Stimulated activated CD8-positive, alpha-beta memory T cell treated with anti-CD3 and anti-CD28 coated beads, Interleukin-15, amount 100 ng/mL, for 24 hours (primary cell): ENCODE measurements at places on chromosomes 3 and 15.

GRCh38 chr3:36367912-36368573 lies 12.3 kb upstream of the STAC start:
- DNase-seq, result no peak

- no peak for DNase-seq
These were observed 14.3 kb downstream of the TGFBR2 start for GRCh38 chr3:30620402-30621360.

DNA sequence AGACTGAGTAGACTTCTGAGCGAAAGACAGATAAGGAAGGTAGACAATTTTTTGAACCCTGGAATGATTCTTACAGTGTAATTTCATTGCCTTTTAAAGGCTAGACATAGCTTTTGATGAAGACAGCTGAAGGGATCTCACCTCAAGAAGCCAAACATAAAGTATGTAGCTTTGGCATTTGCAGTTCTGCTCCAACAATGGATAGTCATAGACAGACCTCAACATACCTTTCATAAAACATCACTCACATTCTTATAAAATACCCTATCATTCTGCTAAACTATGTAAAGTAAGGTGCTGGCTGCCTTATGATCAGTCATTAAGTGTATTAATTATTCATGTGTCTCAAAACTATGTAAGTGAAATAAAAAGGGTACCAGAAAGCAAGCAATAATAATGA lies 70.0 kb downstream of the UBE3A start:
- no peak for DNase-seq

DNA sequence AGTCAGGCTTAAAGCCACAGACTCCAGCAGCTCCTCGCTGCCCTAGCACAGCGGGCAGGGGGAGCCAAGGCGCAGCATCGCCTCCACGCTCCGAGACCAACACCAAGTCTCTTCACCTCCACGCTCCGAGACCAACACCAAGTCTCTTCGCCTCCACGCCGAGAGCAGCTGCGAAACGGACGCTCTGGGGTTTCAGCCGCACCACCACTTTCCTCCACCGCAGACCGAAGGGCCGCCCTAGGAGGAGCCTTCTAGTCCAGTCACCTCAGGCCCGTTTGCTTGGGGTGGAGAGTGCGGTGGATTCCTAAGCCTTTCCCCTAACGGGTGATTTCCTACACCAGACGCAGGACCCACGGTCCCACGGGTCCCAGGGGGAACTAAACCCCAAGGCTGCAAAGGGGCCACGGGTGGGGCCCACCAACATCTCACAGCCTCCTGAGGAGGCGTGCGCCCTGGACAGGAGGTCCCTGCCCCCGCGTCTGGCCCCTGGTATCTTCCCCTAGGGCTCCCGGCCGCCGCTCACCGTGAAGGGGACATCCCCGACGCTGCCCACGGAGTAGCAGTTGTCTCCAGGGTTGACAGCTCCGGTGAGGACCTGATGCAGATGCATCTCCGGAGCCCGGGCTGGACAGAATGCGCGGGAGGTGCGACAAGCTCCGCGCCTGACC lies 501 bp downstream of the DMXL2 start:
- DNase-seq, result no peak

GRCh38 chr3:82259994-82260393 lies 498.5 kb upstream of the GBE1 start:
- no peak for DNase-seq

GRCh38 chr3:61278713-61279112 lies 27.5 kb upstream of the FHIT start:
- no peak for DNase-seq

DNA sequence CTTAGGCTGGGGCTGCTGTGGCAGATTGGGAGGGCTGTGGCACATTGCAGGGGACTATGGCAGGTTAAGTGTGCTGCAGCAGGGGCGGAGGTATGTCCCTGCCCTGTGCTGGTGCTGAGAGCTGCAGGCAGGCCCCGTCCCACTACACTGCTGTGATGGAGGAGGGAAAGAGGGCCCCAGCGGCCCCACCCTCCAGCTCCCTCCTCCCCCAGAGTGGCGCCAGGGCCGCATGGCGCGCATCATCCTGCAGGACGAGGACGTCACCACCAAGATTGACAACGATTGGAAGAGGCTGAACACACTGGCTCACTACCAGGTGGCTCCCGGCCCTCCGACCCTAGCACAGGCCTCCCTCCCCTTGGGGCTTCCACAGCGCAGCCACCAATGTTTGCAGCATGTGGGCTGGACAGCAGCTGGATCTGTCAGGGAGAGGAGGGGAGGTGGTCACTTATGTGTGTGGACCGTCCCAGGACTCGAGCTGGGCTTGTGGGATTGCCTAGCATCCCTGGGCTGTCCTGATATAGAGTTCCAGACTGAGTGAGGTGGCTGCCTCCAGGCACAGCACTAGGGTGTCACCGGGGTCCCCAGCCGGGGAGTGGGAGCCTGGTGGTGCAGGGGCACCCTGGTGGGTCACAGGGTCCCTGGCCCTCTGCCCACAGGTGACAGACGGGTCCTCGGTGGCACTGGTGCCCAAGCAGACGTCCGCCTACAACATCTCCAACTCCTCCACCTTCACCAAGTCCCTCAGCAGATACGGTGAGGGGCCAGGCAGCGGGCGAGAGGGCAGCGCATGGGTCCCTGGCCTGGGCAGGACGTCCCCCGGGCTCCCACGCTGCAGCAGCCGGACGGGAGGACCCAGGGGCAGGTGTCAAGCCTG lies 46.1 kb downstream of the PLXNA1 start:
- no peak for DNase-seq

- no peak for DNase-seq
These were observed 27.5 kb downstream of the SMAD3 start for GRCh38 chr15:67092752-67093503.

DNA sequence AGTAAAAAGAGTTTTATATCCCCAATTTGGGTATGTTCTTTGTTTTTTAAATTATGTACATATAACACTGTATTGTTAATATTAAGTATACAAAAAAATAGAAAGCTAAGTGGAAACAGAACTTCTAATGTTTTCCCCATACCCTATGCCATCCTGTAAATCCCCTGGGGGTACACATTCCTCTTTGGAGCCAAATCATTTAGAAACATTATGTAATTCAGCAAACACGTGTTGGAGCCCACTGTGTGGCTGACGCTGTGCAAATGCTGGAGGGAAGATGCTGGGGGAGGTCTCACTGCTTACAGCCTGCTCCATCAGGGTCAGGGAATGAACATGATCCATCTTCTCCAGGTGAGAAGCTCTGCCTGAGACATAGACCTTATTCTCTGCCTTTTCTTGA lies 52.8 kb downstream of the CRTC3 start:
- no peak for DNase-seq

- no peak for DNase-seq
These were observed 271.8 kb upstream of the TPM1 start for GRCh38 chr15:62770752-62771151.

- DNase-seq, result no peak
These were observed 456.6 kb upstream of the RBMS3 start for GRCh38 chr3:28824316-28824715.

DNA sequence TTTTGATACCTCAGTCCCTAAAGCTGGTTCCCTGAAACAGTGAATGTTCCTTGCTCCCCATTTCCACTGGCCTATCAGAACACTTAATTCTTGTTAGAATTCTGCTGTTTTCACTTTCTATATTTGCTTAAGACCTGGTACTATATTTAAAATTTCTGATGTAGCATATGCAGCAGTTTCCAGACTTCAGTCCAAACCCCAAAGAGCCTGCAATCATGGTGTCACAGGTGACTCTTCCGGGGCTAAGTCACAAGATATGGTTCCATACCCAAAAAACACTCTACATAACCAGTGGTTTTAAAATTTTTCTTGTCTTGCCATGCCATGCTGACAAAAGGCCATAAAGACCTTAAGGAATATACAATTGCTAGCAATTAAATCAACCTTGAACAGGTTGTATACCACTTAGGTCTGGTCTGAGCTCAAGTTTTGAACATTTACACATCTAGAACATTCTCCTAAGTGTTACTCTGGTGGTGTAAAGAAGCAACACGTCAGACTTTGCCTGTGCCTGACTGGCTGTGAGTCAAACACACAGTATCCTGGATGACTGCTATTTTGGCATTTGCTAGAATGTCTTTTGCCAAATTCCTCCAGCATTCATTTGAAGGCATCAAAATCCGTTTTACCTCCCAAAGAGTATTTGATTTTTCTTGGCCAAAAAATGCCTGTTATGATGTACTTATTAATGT lies 160.0 kb downstream of the FRMD5 start:
- no peak for DNase-seq

DNA sequence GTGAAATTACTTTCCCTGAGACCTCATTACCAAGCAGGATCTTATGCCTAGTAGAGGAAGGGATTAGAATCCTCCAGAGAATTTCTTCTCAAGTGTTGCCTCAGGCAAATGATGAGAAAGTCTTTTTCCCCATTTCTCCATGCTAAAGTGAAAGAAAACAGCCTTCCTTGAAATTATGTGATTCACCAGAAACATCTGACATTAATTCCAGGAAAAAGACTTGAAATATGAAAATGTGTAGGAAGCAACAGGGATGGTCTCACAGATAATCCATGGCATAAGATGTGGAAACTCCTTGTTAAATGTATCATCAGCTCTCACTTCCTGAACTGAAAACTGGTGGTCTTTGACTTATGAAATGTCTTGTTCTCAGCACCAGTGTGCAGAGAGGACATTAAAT lies 17.9 kb upstream of the ABI3BP start:
- DNase-seq, result no peak

GRCh38 chr3:46867550-46867898 lies 4.3 kb upstream of the MYL3 start:
- no peak for DNase-seq

DNA sequence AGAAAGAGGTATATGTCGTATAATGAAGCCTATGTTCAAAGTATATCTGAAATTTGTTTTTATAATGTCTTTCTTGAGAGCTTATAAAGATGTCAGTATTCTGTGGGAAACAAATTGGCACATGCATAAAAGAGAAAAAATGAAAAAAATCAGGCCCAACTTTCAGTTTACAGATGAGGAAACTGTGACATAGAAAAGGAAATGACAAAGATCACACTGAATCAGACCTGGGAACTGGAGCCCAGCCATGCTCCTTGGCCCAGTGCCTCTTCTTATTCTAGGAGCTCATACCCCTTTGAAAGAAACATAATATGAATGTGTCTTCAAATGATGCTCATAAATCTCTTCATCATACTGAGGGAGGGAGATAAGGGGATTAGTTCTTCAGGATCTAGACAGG lies 48.4 kb downstream of the TMEM44 start:
- DNase-seq, result no peak

DNA sequence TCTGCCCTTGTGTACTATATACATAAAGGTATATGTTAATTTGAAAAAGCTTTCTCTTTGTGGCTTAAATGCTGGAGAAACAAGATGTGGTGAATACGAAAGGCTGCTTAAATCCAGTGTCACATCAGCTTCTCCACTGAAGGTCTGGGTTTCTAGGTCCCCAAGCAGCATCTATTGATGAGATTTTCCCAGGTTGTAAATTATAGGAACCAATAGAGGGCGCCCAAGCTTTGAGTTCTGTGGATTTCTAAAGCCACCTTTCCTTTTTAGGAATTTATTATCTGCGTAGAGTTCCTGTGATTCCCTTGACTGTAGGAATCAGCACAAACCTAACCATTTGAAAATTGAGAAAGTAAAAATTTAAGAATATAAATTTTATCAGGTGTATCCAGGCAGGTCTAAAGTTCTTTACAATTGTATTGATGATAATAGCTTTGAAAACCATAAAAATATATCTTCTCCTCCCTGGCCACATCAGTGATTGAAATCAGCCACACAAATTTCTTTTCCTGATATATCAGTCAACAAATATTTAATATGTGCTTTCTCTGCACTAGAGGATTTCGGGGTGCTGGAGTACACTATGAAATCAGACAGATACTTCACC lies 88.3 kb upstream of the ADAMTSL3 start:
- DNase-seq, result no peak

GRCh38 chr3:13574798-13575451 lies 26.0 kb downstream of the FBLN2 start:
- no peak for DNase-seq

GRCh38 chr3:9441501-9442221 lies 44.2 kb downstream of the SETD5 start:
- DNase-seq, result no peak

DNA sequence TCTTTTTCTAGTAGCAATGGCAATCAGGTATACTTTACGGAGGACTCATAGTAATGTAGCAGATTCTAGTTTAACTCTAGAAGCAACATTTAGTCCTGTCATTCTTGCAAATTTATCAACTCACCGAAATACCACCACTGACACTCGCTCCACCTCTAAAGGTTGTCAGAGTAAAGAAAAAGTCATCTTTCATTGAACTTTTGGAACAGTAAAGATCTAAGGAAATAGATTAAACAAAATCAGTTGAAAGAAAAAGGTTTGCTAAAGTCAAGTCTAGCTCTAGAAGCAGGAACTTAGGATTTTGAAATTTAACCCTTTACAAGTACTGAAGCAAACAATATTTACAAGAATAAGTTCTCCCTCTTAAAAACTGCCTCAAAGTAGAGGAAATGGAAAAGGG lies 8.7 kb downstream of the ATP8B4 start:
- no peak for DNase-seq

DNA sequence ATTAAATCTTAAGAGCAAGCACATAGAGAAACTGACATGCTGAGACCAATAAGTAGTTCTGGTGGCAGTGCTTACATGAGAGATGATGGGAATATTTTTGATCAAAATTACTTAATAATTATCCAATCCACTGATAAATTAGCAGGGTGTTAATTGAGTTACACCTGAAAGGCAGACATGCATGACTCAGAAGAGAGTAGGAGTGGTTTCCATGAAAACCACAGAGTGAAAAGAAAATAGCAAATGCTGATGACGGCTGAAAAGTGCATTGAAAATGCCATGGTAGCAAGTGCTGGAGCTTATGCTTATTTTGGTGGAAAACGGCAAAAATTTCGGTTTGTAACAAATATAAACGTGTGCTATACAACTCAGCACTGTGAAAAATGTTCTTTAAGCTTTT lies 267.8 kb upstream of the LRRN1 start:
- no peak for DNase-seq

- no peak for DNase-seq
These were observed 45.1 kb downstream of the NR1I2 start for GRCh38 chr3:119826711-119827608.

DNA sequence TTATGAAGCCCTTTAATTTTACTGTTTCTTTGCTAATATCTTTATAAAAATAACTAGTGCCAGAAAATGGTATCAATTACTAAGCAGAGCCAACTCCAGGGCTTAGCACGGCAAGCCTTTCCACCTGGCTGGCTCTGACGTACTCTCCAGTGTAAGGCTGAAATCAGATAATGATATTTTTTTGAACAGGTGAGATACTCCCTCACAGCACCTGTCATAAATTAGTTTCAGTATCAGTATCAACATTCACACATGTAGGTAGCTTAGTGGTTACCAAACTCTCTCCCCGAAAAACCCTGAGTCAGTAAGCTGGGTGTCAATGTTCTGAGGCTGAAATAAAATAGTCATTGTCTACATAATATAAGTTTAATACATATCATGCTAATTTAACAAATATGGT lies 710.1 kb downstream of the SQOR start:
- no peak for DNase-seq

DNA sequence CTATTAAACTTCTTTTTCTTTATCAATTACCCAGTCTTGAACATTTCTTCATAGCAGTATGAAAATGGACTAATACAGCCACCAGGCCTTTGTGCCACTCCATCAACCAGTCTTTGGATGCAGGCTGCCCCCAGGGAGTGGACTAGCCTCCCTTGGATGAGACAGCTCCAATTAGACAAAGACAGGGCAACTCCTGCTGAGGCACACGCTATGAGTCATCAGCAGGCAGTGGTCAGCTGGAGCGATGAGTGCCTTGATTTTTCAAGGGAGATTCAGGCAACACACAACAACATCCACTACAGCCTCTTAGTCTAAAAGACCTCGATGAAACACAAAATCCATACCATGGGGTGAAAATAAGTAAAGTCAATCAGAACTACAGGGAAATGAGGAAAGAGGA lies 160.1 kb downstream of the ARRDC4 start:
- DNase-seq, result no peak
